NCI-H1105 (cell line): ENCODE measurements at places on chromosomes 3 and 15.

DNA sequence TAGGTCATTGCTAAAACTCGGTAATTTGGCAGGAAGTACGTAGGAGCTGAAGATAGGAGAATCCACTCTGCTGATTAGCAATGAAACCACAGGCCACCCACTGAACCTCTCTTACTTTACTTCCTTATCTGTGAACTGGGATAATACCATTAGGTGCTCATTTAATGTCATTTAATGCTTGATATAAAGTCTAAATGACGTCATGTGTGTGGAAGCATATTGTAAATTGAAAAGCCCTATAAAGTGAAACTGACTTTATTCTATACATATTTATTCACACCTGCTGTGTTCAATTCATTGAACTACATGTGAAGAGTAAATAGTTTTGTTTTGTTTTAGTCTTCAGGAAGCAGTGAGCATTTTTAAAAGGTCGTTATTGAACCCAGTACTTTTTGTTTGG lies 137.5 kb downstream of the CNTN4 start:
- DNase-seq = no peak

GRCh38 chr15:25394898-25395297 lies 43.9 kb downstream of the UBE3A start:
- no peak for DNase-seq

DNA sequence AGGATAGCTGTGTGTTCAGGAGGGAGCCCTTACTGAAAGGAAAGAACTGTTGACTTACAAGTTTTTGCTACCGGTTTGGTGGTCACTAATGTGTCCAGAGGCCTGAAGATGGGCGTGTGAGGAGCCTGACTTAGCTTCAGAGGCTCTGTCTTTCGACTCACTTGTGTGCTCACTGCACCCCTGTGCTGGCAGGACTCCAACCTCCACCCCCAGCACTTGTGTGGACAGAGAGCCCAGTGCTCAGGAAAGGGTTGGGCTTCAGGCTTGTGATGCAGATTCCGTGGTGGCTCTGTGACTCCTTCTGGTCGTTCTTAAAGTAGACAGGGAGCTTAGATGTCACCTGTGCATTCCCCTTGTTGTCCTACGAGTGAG lies 100.9 kb downstream of the PGPEP1L start:
- no peak for DNase-seq

- no peak for DNase-seq
These were observed 249.7 kb upstream of the TTC14 start for GRCh38 chr3:180352261-180352660.

DNA sequence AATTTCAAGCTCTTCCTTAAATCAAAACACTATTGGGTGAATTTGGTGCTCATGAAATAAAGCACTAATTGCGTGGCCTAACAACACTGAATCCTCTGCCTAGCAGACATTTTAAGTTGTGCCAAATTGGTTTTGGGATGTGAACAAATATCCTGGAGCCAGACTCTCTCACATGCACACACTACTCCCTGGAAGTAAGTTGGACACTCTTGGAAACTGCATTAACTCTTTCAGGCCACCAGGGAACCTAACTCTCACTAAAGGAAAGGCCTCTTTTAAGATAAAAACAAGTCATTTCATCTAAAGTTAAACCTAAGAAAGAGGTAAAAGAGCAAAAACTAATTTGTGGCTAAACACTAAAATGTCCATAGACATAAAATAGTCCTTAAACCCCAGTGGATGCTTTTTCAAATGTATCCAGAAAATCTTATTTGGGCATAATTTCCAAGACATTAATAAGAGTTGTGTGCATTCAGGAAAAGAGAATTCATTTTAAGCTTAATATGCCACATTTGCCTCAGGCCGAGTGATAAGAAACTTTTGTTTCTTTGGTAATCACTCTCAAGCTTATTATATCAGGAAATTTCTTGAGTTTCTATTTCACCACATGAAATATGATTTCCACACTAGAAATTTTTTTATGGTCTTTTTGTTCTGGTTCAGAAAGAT lies 61.8 kb downstream of the ZBTB20 start:
- no peak for DNase-seq

DNA sequence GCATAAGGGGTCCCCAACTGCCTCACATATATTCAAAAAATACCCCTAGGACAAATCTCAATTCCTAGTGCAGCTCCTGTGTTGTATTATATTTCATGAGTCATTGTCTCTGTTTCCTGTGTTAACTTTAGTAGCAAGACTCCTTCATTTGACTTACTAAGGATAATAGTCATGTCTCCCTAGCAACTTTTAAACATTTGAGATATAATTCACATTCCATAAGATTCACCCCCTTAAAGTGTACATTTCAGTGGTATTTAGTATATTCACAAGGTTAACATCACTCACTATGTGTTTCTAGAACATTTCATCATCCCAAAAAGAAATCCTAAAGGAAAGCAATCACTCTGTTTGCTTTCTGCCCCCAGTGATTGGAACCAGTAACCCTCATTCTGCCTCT lies 121.3 kb upstream of the WNT7A start:
- no peak for DNase-seq

DNA sequence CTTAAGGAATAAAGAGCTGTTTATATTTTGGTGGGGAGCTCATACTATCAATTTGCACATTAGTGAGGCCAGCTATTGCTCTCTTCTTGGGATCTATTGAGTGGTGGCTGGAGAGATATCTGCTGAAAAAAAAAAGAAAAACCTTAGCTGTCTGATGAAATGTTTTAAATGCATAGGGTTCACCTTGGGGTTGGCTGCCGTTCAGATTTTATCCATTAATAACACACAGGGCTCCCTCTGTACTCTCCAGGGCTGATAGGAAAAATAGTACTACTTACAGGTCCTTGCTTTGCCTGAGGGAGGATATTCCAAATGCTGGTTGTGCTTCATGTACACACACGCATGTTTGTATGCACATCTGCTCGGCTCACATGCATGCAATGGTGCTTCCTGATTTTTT lies 803.7 kb downstream of the MCTP2 start:
- DNase-seq = no peak

GRCh38 chr3:11554666-11555065 lies 89.0 kb downstream of the VGLL4 start:
- no peak for DNase-seq
